MM.1S (cell line): ENCODE measurements at places on chromosomes 7 and 10.
A peak's percentile ranks its signal among the peaks of the same experiment; 100 is the strongest.

- DNase-seq = no peak
Observed at GRCh38 chr7:40579401-40579800, 444.6 kb downstream of the SUGCT start.

GRCh38 chr10:43437141-43437870 lies 395 bp downstream of the ZNF487 start:
- no peak for DNase-seq

- DNase-seq = no peak
Observed at GRCh38 chr10:122852261-122852660, 6.6 kb upstream of the CUZD1 start.

- DNase-seq = peak; percentile 86
Observed at GRCh38 chr7:44769776-44770294, 21.2 kb downstream of the ZMIZ2 start.

GRCh38 chr7:377080-378040 lies 87.4 kb downstream of the FOXL3 start:
- no peak for DNase-seq

- no peak for DNase-seq
Observed at GRCh38 chr7:157475601-157476000, 138.8 kb downstream of the DNAJB6 start.

DNA sequence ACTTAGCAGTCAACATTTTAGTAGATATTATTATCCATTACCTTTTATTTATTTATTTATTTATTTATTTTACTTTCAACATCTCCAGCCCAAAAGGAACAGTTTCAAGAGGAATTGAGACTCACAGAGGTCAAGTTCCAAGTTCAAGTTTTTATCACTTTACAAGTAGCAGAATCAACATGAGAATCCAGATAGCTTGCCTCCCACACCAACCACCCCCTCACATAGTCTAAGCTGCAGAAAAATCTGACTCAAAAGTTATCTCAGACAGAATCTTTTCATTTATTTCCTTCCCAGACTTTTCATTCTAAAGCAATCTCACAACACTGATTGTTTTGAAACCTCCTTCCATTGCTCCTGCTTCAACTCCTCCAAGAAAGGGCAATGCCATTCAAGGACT lies 129.6 kb downstream of the GRM3 start:
- DNase-seq = no peak

DNA sequence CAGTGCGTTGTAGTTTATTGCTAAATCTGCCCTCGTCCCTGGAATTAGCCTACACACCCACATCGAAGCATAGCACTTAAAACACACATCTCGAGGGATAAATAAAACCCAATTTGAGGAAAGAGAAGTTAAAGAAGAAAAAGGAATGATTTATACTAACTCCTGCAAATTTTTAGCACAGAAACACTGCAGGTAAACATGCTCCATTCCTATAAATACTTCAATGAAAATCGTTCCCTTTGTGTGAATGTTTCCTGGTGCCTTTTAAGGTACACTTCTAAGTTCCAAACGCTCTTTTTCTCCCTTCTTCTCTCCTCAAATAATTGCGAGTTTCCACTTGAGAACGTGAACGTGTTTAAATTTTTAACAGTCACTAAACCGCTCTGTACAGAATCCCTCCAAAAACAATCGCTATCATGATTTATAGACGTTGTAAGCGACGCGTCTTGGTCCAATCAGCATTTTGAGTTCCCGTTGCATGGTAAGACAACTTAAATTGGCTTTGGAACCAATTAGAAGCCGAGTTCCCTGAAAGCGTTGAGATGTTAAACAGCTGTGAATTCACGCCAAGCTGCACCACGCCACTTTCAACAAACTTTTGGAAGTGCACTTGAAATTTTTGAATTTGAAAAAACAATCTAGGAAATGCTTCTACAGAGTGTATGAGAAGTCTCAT lies 12.5 kb upstream of the EBLN1 start:
- peak; percentile 58 for DNase-seq

GRCh38 chr7:150951521-150951920 lies 26.6 kb downstream of the KCNH2 start:
- DNase-seq = no peak

DNA sequence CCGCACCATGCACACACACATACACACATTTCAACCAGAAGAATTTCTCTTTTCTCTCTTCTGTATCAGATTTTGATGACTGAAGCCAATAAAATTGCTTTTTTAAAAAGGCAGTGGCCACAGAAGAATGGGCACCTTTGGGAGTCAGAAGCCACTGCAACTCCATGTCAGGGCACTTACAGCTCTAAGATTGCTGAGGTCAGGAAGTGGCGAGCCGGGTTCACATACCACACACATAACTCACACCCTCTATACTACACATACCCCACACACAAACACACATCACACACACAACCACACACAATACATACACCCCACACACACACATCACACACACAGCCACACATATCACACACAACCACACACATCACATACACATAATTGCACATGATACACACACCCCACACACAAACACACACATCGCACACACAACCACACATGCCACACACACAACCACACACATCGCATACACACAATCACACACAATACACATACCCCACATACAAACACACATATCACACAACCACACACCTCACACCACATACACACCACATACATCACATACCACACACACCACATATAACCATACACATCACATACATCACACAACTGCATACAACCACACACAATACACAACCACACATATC lies 31.2 kb downstream of the GPRIN2 start:
- no peak for DNase-seq

DNA sequence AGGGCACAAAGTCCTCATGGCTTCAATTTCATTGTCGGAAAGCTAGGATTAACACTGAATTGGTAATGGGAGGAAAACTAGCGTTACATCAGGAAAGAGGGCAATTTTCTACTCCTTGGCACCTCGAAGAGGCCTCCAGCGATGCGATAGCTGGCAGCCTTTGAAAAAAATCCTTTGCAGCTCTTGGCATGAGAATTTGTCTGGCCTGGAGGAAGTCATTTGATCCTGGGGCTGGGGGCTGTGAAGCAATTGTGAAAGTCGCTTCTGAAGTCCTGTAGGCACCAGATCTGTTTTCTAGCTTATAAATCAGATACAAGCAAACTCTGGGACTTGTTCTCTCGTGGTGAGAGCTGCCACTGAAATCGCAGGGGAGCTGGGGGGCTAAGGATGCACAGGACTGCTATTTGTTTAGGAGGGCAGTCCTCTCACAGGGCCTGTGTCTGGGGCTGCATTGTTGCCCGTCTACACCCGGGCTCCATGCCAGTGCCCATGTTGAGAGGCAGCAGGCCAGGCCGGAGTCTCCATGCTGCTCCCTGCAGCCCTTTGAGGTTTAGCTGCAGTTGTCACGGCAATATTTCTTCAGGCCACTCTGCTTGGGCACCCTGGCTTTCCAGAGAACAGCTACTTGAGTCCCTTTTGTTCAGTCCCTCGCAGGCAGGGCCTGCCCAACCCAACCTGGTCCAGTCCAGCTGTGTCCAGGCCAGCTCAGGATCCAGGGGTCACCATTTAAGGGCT lies 206.8 kb upstream of the LYZL1 start:
- DNase-seq = no peak

DNA sequence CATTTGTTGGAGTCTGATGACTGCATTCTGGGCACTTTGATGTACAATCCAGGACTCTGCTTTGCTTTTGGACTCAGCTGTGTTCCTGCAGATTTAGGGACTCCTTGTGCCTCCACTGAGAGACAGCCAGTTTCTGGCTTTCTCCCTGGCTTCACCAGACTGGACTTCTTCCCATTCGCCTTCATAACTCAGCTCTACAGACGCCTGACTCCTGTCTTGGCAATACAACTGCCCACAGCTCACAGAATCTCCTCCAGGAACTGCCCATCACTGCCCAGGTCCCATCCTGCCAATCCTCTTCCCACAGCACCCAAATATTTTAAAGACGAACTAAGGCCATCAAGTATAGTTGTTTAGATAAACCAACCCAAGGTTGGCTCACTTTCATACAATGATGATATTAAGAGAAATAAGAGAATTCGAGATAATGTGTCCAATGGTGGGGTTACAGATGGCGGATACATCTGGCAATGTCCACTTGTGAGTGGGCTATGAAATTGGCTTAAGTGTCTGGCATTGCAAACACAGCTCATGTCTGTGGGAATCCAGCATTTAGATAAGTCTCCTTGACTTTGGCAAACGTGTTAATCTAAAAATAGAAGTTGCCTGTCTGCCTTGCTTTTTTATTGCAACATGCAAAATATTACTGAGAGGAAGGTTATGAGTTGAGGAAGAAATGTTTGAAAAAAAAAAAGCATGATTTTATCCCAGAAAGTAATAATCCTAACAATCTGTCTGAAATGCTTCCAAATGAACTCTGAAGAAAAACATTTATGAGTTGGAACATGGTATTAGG lies 95.1 kb downstream of the ITGA8 start:
- no peak for DNase-seq

GRCh38 chr7:356087-356486 lies 66.1 kb downstream of the FOXL3 start:
- no peak for DNase-seq

DNA sequence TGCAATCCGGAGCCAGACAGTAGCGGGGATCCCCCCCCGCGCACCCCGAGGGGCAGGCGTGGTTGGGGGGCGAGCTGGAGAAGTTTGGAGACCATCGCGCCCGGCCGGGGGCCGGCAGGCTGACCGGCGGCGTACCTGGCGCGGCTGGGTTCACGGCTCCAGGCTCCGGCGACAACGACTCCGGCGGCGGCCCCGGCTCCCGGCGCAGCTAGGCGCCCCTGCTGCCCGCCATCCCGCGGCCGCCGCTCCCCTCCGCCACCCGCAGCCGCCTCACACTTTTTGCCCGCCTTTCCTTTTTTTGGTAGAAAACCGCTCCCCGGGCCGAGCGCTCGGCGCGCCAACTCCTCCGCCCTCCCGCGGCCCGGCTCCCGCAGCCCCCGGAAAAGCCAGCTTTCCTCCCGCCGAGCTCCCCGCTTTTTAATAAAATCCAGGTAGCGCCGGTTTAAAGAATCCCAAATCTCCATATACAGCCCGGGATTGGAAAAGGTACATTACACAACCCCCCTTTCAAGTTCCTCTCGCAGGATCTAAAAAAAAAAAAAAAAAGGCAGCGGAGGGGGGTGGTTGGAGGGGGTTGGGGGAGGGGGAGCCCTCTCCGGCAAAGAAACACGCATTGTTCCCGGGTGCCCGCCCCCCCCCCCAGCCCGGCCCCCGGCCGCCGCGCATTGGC lies at the start of gene TNRC18:
TSS of gene TNRC18 (minus strand) at position 529 of the 670 bp plus-strand sequence. CDS start 2,588 bp downstream, outside the sequence.
- DNase-seq = peak; percentile 51

- DNase-seq = no peak
Observed at GRCh38 chr10:112536663-112537062, 89.6 kb downstream of the VTI1A start.

GRCh38 chr10:9111976-9112375 lies 1057.5 kb downstream of the GATA3 start:
- no peak for DNase-seq

DNA sequence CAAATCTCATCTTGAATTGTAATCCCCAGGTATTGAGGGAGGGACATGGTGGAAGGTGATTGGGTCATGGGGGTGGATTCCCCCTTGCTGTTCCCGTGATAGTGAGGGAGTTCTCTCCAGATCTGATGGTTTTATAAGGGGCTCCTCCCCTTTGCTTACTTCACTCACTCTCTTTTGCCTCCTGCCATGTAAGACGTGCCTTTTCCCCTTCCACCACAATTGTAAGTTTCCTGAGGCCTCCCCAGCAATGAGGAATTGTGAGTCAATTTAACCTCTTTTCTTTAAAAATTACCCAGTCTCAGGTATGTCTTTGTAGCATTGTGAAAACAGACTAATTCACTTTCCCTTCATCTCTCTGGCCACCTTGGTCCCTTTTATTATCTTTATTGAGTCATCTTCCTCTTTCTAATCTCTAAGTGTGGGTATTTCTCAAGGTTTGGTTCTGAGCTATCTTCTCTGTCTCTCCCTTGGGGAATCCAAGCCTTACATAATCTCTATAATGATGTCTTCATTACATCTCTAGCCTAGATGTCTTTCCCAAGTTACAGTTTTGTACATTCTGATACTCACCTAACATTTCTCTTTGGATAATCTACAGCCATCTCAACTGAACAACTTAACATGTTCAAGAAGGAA lies 99.1 kb upstream of the JCAD start:
- no peak for DNase-seq

GRCh38 chr10:132460071-132460470 lies 63.1 kb downstream of the PWWP2B start:
- no peak for DNase-seq

DNA sequence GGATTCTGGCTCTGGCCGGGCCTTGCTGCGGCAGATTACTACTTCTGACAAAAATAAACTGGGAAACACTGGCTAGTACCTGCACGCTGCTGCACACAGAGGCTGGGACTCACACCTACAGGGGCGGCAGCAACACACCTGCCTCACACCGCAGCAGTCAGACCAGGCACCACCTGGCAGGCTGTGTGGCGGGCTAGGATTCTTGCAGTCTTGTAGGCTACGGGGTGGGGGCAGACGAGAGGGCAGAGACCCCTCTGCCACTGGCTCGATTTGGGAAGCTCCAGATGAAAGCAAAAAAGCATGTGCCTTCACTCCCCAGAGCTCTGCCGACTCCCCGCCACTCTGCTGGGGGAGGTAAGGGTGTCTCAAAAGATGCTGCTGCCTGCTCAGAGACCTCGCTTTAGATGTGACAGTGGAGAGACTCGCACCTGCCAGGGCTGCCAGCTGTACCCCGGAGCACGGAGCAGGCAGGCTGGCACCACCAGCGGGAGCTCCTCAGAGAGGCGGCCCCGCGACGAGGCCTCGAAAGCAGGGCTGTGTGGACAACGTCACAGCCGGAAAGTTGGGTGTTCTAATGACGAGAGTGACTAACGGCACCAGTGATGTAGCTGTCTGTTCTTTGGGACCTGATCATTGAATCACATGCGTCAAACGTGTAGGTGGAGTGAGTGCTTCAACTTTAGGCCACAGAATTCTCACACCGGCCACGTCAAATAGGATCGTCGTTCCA lies 250.5 kb downstream of the ZMYND11 start:
- no peak for DNase-seq

DNA sequence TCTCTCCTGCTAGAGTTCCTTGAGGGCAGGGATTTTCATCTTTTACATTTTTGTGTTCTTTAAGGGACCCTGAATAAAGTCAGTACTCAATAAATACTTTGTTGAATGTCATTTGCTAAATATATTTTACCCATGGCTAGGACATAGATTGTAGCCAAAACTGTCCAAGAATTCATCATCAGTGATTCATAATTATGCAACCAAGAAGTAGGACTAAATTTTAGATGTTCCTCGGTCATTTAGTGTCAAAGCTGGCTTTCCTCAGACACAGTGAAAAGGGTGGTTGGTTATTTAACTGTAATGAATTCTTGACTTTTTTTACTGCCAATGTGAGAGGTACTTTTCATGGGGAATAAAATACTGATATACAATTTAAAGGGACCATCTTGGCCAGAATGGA lies 3.3 kb downstream of the NUDT13 start:
- DNase-seq = no peak

GRCh38 chr7:51013218-51013786 lies 230.6 kb upstream of the GRB10 start:
- no peak for DNase-seq

- DNase-seq = no peak
Observed at GRCh38 chr7:74272305-74273038, 16.7 kb upstream of the CLIP2 start.

DNA sequence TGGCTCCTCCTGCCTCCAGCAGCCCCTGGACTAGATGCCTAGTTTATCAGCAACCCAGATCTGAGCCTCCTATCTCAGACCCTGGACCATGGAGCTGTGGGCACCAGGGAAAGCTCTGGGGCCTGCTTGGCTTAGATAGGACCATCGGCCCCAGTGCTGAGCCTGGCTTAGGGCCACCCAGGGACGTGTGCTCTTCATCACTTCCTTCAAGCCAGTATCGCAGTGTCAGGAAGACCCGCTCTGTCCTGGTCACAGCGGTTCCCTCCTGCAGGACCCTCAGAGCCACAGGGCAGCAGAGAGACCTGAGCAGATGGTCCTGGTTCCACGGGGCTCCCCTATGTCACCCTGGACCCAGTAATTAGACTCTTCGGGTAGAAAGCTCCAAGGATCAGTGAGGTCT lies 105.7 kb upstream of the FAM20C start:
- DNase-seq = no peak
